Stimulated activated CD4-positive, alpha-beta T cell treated with anti-CD3 and anti-CD28 coated beads, Interleukin-1b, Interleukin-23, amount 100 ng/mL, for 4 hours (primary cell): ENCODE measurements at places on chromosomes 5 and 9.

DNA sequence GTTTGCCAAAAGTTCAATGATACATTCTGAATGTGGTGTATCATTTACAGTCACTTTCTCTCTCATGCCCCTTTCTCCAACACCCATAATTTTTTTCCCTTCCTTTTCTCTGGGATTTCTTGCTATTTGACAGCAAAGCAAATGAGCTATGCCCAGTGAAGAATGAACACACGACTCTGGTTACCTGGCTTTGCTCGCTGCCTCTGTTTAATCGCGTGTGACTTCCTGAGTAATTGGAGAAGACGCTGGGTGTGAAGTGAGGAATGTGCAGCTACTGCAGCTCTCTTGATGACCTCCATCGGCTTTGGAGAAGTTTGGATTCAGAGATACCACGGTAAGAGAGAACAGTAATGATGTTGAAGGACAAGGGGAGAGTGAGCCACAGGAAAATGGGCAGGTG is 651.8 kb downstream of the KIF4B start:
- no peak for DNase-seq

- no peak for DNase-seq
These were observed 29.0 kb downstream of the TXNDC8 start for GRCh38 chr9:110308633-110309038.

DNA sequence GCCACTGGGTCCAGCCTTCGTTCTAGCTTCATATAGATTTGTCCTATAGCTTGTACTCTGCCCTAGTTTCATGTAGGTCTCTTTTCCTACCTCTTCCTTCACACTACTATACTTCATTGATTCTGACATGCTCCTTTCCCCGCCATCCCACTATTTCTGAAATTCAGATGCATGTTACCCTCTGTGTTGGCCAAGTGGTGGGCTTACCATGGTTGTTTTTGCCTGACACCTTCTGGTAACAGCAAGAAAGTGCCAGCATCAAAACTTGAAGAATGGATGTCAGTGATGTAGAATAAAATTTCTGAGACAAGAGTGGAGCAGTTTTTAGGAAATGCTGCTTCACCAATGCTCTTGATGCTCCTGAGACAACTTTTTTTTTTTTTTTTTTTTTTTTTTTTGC is 19.5 kb upstream of the SERINC5 start:
- DNase-seq: no peak

GRCh38 chr5:23506329-23507236 is 826 bp upstream of the PRDM9 start:
- DNase-seq: no peak

- no peak for DNase-seq
These were observed 124.3 kb upstream of the CXCL14 start for GRCh38 chr5:135703016-135703550.

GRCh38 chr5:60196385-60197113 is 303.0 kb upstream of the PDE4D start:
- DNase-seq: no peak

GRCh38 chr5:94196953-94197352 is 421.5 kb downstream of the KIAA0825 start:
- DNase-seq: no peak

DNA sequence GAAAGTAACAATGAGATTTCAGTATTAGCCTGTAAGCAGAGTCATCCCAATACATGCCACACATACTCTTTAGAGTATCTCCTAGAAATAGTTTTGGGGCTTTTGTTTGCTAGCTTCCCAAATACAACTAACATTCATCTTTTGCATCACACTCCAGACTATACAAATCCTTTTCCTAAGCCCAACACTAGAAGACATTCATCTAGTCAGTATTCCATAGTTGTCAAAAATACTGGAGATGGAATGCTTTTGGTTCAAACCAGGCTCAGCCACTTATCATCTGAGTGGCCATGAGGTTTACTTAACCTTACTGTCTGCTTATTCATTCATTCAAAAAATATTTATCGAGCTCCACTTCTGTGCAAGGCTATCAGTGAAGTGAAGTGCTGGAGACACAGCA is 205.1 kb upstream of the SGCD start:
- no peak for DNase-seq

GRCh38 chr9:6686396-6686795 is 40.9 kb upstream of the GLDC start:
- DNase-seq: no peak

DNA sequence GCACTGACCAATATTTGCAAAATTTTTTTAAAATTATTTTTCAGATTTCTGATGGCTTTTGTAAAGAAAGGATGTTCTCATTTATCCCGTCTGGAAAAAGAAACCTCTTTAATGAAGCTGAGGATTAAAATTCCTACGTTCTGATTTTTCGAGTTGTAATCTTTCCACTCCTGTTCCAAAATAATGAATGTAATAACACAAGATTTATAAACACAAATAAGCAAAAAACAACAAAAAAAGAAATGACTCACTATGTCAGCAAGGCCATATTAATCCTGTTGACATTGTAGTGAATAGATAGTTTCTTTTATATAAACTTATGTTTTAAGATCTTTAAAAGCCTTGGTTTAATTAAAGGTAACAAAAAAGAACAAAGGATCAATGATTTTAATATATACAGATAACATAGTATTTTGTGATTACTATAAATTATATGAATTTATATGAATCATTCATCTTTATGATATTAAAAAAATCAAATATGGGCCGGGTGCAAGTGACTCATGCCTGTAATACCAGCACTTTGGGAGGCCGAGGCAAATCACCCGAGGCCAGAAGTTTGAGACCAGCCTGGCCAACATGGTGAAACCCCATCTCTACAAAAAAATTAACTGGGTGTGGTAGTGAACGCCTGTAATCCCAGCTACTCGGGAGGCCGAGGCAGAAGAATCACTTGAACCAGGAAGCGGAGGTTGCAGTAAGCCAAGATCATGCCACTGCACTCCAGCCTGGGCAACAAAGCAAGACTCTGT is 336.6 kb upstream of the DAB2 start:
- no peak for DNase-seq

DNA sequence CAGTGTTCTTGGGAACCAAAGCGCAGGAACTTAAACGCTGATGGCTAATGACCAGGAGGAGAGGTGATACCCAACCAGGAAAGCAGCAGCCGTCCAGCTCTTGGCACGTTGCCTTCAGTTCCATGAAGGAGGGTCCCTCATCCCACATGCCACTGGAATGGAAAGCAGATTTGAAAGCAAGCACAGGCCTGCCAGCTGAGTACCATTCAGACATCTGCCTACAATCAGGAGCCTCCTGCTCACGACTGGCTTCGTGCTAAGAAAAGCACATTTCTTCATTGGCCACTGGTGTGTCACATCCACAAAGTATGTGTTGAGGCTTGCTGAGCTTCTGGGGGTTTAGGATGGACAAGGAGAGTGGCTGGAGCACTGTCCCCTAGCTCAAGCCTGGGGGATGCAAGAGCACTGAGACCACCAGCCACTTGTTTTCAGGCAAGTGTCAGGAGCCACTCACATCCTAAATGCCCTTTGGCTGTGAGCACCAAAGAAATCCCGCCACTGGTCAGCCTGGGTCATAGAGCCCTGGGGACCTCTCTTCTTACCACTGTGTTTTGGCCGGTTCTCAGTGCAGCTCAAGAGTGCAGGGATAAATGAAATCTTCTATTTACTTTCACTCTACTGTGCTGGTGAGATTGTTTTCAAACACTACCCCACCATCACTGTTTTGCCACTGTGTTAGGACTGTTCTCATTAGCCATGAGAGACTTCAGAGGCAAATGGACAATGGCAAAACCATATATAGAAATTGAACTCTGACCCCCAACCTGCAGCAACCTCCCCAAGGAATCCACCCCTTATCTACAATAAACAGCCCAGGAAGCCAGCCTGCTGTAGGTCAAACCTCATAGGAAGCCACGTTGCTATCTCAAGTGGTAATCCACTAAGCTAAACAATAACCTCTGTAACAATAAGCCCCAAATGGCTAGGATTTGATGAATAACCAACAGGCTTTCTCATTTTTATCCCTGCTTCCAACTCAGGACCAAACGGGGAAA is 58.3 kb downstream of the MTX3 start:
- DNase-seq: no peak

- no peak for DNase-seq
These were observed 1085.4 kb upstream of the CDH6 start for GRCh38 chr5:30108051-30108450.
